Renal cortex interstitium (tissue), 15 donors: ENCODE measurements at places on chromosomes 16 and 17. TPM values are rescaled to one million over a fixed set of nuclear protein-coding genes. Genes with fewer than 3 reads are reported as not detected.

ODAD4 gene
- 5.6 TPM for polyA plus RNA-seq

DNA sequence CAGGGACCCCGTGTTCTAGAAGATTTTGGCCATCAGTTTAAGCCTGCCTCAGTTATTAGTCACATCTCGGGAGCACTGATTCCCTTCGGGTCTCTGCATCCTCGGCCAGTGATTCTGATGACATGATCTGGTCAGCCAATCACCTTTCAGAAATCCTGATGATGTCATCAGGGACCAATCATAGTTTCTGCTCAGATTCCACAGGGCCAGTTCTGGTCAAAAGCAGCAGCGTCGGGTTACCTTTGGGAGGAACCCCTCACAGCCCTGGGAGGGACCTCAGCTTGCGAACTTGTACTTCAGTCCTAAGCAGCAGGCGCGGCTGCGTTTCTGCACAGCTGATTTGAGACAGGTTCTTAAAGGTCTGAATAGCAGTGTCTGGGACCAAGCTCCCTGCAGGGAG, 13.9 kb downstream of the KDM8 start:
- DNase-seq = no peak

GRCh38 chr17:57548421-57549410, 196.4 kb downstream of the CCDC182 start:
- no peak for DNase-seq

DNA sequence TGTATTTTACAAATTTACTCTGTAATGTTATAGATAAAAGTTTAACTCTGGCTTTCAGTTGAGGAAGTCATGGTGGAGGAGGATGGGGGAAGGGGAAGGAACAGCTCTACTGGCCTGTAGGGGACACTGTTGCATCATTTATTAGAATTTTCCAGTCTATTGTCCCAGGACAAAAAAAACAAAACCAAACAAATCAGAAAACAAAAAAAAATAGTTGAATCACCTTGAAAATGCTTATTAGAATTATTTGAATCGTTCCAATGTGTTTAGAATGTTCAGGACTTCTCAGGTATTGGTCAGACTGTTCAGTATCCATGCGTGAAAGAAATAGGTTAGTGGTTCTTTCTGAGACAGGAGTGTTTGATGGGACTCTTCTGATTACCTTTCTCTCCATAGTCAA, 242.0 kb downstream of the FTO start:
- DNase-seq = no peak

- DNase-seq = no peak
Observed at GRCh38 chr16:31754998-31755615, 118.5 kb upstream of the ZNF267 start.
